ENCODE measurements at places on chromosomes 2 and 18. TPM values are rescaled to one million over a fixed set of nuclear protein-coding genes. Genes with fewer than 3 reads are reported as not detected.
A peak's percentile ranks its signal among the peaks of the same experiment; 100 is the strongest.

Gene RABL2A
- total RNA-seq, result 27.7 TPM

DNA sequence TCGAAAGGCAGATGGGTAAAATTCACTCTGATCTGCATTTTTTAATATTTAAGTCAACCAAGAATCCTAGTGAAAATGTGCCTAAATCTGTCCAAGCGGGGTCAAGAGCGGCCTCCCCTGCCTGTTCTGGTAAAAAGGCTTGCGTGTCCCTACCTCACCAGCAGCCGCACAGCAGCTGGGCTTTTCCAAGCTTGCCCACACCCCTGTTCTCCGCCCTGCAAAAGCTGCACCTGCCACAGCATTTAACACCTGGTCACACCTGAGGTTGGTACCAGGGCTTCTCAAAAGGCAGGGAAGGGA, 25.8 kb upstream of the TMEM182 start:
- H3K4me1 ChIP-seq, result peaks cover 24% of the 10 kb centered on the region
- H3K36me3 ChIP-seq, result peaks cover 8% of the 10 kb centered on the region
- peak overlapping the region; percentile 74 for H3K4me3 ChIP-seq
- H3K27me3 ChIP-seq, result no peaks in the 10 kb centered on the region

- peak; percentile 52 for DNase-seq
- H3K27ac ChIP-seq, result no peak overlapping the region
- H3K4me3 ChIP-seq, result no peak overlapping the region
- no peaks in the 10 kb centered on the region for H3K36me3 ChIP-seq
Measured at GRCh38 chr18:58180738-58181353, 136.8 kb downstream of the NEDD4L start.

Gene ACKR3
- total RNA-seq, result 19.6 TPM

Gene TMEM131
- total RNA-seq, result 22.8 TPM

DNA sequence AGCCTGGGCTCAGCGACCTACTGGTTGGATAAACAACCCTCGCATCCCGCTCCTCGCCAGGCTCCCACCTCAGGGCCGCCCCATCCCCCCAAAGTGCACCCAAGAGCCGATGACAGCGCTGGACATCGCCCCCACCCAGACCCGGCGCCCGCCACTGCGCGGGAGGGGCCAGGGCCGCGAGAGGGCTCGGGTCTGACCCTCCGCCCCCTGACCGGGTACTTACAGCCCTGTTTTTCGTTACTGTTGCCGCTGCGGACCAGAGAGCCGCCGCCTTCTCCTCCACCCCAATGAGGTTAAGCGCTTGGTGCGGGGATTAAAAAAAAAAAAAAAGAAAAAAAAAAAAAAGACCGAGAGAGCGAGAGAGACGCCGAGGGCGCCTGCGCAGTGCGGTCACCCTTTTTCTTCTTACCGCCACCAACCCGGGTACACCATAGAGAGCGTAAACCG, at the start of gene CLASP1:
CLASP1 (minus strand) TSS at position 314 of the 447 bp plus-strand sequence. CDS start 43,567 bp downstream, outside the sequence.
- H3K4me1 ChIP-seq, result peaks cover 23% of the 10 kb centered on the region
- no peaks in the 10 kb centered on the region for H3K27me3 ChIP-seq
- H3K4me3 ChIP-seq, result peak within 1 kb of the TSS; percentile 69
- no peaks in the 10 kb centered on the region for H3K36me3 ChIP-seq
- H3K27ac ChIP-seq, result peak within 1 kb of the TSS; percentile 81
- DNase-seq, result no peak

GRCh38 chr18:8208716-8209115, 400.5 kb upstream of the RAB12 start:
- no peak overlapping the region for H3K4me3 ChIP-seq
- no peaks in the 10 kb centered on the region for H3K36me3 ChIP-seq
- no peak for DNase-seq
- no peak overlapping the region for H3K27ac ChIP-seq

DNA sequence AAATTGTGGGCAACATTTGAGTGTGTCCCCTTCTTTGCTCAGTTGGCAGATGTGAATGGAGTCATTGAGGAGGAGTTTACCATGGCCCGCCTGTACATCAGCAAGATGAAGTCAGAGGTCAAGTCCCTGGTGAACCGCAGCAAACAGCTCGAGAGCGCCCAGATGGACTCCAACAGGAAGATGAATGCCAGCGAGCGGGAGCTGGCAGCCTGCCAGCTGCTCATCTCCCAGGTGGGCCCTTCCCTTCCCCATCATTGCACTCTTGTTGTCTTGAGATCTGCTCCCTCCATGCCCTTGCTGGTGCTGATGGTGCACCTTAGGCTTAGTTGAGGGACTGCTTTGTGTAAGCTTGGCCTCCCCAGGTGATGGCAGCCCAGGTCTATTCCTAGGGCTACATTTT, 47.5 kb upstream of the LYPD6B start:
- no peaks in the 10 kb centered on the region for H3K27me3 ChIP-seq
- H3K4me1 ChIP-seq, result no peaks in the 10 kb centered on the region
- H3K36me3 ChIP-seq, result no peaks in the 10 kb centered on the region
- no peak overlapping the region for H3K27ac ChIP-seq
- no peak overlapping the region for H3K4me3 ChIP-seq
- DNase-seq, result no peak

Gene MYOM1
- 1.3 TPM for total RNA-seq

Gene GDF7
- total RNA-seq, result 0.04 TPM

DNA sequence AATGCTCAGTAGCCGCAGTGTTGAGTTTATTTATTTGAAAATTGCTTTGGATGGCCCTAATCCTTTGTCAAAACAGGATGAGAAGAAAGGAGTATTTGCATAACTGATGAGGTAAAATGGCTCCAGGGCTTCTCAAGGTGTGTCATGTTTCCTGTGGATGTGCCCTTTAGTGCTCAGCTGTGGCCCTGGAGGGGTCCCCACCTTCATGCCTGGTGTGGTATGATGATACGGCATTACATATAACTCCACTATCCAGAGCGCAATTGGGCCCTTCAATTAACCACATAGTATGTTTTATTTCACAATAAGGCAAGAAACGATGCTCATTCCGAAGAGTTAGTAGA, 39.8 kb upstream of the TMEM178A start:
- no peaks in the 10 kb centered on the region for H3K36me3 ChIP-seq
- H3K4me3 ChIP-seq, result no peak overlapping the region
- no peaks in the 10 kb centered on the region for H3K27me3 ChIP-seq

DNA sequence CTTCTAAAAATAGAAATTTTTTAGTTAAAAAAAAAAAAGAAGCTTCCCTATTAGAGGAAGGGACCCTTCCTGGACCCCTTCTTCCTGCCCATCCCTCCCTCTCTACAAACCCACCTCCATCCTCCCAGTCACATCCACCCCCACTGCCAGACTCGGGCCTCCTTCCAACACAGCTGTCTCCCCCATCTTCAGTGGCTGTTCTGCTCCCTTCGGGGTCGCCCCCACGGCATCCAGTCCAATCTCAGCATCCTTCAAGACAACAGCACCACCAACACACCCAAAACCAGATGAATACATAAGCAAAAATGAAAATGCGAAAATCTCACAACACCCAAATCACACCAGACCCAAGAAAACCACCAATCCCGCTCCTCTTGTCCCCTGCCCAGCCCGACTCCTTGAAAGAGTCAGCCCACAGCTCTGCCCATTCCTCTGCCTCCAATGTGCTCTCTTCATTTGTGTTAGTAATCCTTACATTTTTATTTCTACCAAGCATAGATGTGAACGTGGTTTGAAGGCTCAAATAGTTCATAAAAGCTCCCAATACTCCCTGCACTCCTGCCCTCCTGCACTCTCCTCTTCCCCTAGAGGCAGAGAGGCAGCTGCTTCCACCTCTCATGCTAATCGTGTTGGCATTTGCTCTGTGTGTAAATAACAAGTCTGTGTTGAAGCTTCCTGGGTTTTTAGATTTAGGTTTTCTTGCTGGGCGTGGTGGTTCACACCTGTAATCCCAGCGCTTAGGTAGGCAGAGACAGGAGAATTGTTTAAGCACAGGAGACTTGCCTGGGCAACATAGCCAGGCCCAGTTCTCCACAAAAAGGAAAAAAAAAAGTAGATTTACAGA, 37.0 kb downstream of the MAL start:
- peak overlapping the region; percentile 92 for H3K27ac ChIP-seq
- H3K36me3 ChIP-seq, result no peaks in the 10 kb centered on the region
- DNase-seq, result peak; percentile 83
- H3K4me1 ChIP-seq, result peaks cover 72% of the 10 kb centered on the region

Gene IL37
- total RNA-seq, result 1.7 TPM

Gene SP140
- 0.58 TPM for total RNA-seq

DNA sequence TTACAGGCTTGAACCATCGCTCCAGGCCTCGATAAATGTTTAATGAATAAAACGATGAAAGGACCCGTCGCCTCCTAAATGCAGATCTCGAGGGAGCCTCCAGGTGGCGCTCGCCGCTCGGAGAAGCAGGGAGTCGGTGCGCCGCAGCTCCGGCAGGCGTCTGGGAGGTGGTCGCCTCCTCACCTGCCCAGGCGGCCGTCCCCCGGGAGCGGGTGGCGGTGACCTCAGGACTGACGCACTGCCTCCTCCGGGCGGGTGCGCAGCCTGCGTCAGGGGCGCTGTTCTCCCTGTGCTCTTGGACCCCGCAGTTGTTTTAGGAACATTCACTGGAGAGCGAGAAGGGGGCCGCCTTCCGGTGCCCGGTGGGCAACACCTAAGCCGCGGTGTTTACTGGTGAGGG, 38.6 kb upstream of the POLE4 start:
- H3K4me1 ChIP-seq, result peaks cover 30% of the 10 kb centered on the region
- no peaks in the 10 kb centered on the region for H3K36me3 ChIP-seq
- peak; percentile 42 for DNase-seq
- no peak overlapping the region for H3K27ac ChIP-seq
- no peaks in the 10 kb centered on the region for H3K27me3 ChIP-seq
- peak overlapping the region; percentile 60 for H3K4me3 ChIP-seq

GRCh38 chr2:51011254-51011653, 20.7 kb downstream of the NRXN1 start:
- no peaks in the 10 kb centered on the region for H3K36me3 ChIP-seq
- no peak for DNase-seq
- no peak overlapping the region for H3K4me3 ChIP-seq
- no peaks in the 10 kb centered on the region for H3K4me1 ChIP-seq

DNA sequence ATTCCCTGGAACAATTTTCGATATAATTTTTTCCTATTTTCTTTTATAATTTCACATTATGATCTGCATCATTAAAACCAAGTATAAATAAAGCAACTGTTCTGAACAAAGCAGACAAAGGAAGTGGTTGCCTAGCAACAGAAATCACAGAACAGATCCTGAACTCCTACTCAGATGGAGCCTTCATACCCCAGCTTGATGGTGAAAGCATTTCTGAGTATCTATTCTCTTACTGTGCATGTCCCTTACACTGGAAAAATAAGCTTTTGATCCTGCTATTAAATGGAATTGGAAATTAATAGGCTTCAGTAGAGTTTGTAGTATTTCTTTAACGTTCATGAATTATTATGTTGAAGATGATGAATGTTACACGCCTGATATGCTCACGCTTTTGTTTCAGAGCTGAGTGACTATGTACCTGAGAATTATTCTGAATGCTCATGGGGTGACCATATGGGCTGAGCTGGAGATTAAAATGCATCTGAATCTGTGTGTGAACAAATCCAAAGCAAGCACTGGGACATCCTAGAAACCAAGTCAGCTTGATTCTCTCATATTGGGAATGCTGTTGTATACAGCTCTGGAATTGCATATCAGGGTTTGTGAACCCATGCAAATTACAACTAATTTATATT, 254.0 kb downstream of the KCNJ3 start:
- no peak overlapping the region for H3K4me3 ChIP-seq
- DNase-seq, result no peak
- H3K36me3 ChIP-seq, result no peaks in the 10 kb centered on the region
- no peak overlapping the region for H3K27ac ChIP-seq

GRCh38 chr2:11177871-11178690, 22.8 kb downstream of the SLC66A3 start:
- no peak for DNase-seq
- H3K4me3 ChIP-seq, result no peak overlapping the region
- H3K4me1 ChIP-seq, result no peaks in the 10 kb centered on the region
- 0 out of 2 replicates have a peak, but pooled peaks cover 18% of the 10 kb centered on the region for H3K36me3 ChIP-seq
- no peak overlapping the region for H3K27ac ChIP-seq

GRCh38 chr18:74275736-74276135, 16.0 kb downstream of the CYB5A start:
- no peak overlapping the region for H3K27ac ChIP-seq
- no peak overlapping the region for H3K4me3 ChIP-seq
- H3K36me3 ChIP-seq, result no peaks in the 10 kb centered on the region
- H3K4me1 ChIP-seq, result peaks cover 1% of the 10 kb centered on the region

GRCh38 chr18:57928466-57928865, 115.6 kb upstream of the NEDD4L start:
- H3K4me3 ChIP-seq, result no peak overlapping the region
- H3K4me1 ChIP-seq, result peaks cover 10% of the 10 kb centered on the region
- H3K36me3 ChIP-seq, result no peaks in the 10 kb centered on the region

- no peaks in the 10 kb centered on the region for H3K27me3 ChIP-seq
- H3K4me3 ChIP-seq, result no peak overlapping the region
- no peak overlapping the region for H3K27ac ChIP-seq
- DNase-seq, result peak; percentile 47
- peaks cover 24% of the 10 kb centered on the region for H3K4me1 ChIP-seq
Measured at GRCh38 chr2:127174136-127174535, 46.0 kb downstream of the CYP27C1 start.

All from PC-9 (cell line).